ENCODE measurements at places on chromosomes 7 and 10. TPM values are rescaled to one million over a fixed set of nuclear protein-coding genes. Genes with fewer than 3 reads are reported as not detected.

GRCh38 chr10:42801135-42801534 lies 18.5 kb downstream of the BMS1 start:
- DNase-seq = no peak

GRCh38 chr10:21528236-21529031 lies 3.0 kb upstream of the SKIDA1 start:
- no peak for DNase-seq

DNA sequence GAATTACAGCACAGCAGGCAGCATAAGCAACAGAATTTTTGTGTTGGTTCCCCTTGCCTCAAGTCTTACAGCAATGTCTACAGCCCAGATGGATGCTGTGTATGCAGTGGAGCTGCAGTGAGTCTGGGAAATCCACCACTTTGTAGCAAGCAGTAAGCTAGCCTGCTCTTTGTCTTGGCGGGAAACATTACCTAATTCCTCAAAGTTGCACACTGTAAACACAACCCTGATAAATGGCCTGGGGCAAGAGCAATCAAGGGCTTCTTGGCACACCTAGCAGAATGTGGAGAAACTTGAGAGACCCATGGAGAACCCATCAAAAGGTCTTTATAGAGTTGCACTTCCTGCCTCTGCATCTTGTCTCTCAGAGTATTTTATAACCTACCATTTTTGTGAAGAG lies 102.0 kb upstream of the FOXP2 start:
- DNase-seq = peak; percentile 51

DNA sequence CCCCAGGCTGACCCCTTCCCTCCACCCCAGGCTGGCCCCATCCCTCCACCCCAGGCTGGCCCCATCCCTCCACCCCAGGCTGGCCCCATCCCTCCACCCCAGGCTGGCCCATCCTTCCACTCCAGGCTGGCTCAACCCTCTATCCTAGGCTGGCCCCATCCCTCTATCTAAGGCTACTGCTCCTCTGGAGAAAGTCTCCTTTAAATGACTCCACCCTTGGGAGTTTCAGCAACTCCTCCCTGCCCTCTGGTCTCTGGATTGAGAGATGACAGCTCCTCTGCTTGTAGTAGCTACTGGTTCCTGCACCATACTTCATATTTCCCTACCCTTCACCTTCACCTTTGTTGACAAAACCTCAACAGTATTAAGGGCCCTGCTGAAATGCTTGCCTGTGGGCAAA lies 8.5 kb downstream of the PRLHR start:
- DNase-seq = no peak

DNA sequence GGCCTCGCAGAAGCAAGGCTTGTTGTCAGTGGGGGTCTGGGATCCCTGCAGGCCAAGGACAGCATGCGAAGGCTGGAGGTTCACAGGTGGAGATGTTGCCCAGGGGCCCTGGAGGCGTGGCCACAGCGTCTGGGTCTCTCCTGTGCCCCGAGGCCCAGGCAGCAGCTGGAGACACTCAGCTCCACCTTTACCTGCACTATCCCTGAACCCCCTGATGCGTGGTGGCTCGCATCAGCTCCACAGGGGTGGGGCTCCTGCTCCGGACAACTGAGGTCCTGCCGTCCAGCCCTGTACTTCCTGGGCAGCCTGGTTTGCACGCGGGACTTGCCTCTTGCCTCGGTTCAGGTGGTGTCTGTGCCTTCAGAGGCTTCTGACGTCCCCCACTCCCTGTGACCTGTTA lies 54.6 kb upstream of the ZNF32 start:
- no peak for DNase-seq

GRCh38 chr7:79046061-79046460 lies 407.4 kb downstream of the MAGI2 start:
- DNase-seq = no peak

Gene EVX1
- not detected for total RNA-seq

Gene COBL
- total RNA-seq = 0.81 TPM

Gene BEND7
- 8.1 TPM for total RNA-seq

Gene SPACDR
- 1.0 TPM for total RNA-seq

Gene TMEM176A
- total RNA-seq = not detected

Gene GFRA1
- 1.7 TPM for total RNA-seq

Gene PDK4
- total RNA-seq = 1.0 TPM

Data from H4 (cell line).